NCI-H1105 treated with DMSO at 0.1 percent for 48 hours (cell line): ENCODE measurements at places on chromosomes 11 and 22.

DNA sequence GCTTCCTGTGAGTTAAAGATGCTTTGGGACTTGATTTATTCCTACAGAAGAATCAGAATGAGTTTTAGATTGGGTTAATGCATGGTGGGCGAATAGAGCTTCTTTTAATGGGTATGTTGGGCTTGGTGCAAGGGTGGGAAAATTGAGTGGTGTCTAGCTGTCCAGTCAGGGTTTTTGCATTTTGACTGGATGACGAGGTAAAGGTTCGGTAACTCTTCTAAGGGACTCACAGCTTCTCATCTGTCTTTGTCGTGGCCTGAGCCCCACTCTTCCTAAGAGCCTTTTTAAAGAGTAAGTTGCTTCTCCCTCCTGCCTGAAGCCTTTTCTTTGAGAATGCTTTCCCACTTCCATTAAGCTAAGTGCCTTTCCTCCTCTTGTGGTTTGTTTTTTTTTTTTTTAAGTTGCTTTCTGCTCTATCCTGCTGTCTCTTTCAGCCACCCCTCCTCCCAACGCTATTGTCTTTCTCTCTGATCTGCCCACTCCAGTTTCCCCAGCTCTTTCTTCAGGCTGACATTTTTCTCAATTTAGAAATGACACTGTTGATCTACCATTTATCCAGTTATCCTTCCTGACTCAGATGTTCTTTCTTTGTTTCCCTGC lies 1.1 kb downstream of the DPF2 start:
- DNase-seq = no peak

- DNase-seq = no peak
Observed at GRCh38 chr11:4713241-4713640, 8.7 kb downstream of the MMP26 start.

DNA sequence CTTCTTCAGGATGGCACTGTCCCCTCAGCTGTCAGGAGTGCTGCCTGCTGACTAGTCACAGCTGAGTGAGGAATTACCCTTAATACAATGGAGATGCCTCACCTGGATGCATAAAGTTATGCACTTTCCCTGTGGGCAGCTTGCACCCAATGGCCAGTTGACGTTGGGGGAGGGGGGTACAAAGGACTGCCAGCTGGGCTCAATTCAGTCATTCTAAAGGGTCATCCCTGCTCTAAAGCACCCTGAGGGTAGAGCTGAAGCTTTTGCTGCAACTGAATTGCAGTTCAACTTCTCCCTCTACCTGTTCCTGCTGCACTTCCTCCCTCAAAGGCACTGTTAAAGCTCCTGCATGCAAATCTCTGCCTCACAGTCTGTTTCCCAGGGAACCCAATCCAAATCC lies 147.8 kb upstream of the SESN3 start:
- DNase-seq = no peak

DNA sequence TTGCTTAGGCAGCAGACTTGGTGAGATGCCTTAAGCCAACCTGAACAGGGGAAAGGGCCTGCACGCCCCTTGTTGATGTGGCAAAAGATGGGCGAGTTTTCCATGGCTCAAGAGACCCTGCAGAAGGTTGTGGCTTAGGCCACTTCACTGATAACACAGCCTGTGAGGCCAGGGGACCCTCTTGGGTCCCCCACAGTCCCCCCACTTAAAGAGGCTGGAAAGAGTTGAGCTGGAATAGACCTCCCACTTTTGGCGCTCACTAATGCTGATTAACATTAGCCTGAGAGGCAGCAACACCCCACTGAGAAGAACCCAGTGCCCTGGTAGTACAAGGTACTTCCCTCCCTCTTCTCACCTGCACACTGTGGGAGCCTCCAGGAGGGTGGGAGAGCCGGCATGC lies 107.5 kb downstream of the TRIM29 start:
- DNase-seq = no peak

- DNase-seq = no peak
Observed at GRCh38 chr11:9001736-9002135, 2.1 kb downstream of the NRIP3 start.

DNA sequence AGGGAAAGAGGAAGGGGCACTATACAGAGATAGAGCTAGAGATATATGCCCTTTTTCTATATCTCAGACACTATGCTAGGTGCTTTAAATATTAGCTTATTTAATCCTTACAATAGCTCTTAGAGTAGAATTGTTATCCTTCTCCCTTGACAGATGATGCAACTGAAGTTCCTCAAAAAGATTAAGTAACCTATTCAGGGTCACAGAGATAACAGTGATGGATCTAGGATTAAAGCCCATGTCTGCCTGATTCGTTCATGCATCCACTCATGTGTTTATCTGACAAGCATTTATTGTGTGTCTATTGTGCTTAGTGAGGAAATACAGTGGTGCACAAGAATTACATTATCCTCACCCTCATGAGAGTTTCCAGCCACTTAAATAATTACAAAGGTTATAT lies 8.7 kb downstream of the CCDC83 start:
- no peak for DNase-seq

GRCh38 chr22:26445577-26446275 lies 16.7 kb downstream of the ASPHD2 start:
- no peak for DNase-seq

GRCh38 chr11:9565822-9566560 lies 7.5 kb upstream of the WEE1 start:
- DNase-seq = no peak

DNA sequence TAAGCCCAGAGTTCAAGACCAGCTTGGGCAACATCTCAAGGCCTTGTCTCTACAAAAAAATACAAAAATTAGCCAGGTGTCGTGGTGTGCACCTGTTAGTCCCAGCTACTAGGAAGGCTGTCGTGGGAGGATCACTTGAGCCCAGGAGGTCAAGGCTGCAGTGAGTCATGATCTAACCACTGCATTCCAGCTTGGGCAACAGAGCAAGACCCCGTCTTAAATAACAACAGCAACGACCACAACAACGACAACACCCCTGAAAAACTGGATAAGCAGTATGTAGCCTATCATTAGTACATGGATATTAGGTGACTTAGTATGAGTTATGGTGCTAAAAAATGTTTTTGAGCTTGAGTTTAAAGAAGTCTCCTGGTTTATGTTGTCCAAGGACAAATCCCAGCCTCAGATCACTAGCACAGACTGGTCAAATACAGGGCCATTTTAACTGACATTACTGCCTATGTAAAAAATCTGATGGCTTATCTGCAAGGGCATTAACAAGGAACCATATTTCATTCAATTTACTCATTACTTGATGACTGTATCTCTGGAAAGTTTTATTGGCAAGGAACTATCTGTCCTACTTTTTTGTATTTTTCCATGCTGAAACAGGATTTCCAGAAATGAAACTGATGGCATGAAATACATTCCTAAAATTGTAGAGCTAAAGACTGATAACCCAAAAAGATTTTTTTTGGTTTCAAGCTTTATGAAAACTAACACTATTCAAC lies 23.4 kb downstream of the C2CD3 start:
- DNase-seq = no peak

DNA sequence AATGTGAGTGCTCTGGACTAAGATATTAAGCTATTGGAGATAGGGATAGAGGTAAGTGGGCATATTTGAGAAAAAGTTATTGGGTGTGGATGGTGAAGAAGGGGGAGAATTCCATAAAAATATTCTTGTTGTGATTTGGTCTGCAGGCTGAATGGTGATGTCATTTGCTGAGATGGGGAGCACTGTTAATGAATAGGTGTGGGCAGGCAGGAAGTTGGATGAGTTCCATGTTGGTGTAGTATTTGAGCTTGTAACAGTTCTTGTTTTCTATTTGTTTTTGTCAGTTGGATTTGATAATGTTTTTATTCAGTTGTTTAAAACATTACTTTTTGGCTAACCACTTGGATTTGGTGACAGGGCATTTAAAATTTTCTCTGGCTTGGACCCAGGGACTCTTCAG lies 168.8 kb downstream of the C11orf87 start:
- DNase-seq = peak; percentile 16

- DNase-seq = no peak
Observed at GRCh38 chr11:113833151-113833550, 42.2 kb downstream of the USP28 start.

DNA sequence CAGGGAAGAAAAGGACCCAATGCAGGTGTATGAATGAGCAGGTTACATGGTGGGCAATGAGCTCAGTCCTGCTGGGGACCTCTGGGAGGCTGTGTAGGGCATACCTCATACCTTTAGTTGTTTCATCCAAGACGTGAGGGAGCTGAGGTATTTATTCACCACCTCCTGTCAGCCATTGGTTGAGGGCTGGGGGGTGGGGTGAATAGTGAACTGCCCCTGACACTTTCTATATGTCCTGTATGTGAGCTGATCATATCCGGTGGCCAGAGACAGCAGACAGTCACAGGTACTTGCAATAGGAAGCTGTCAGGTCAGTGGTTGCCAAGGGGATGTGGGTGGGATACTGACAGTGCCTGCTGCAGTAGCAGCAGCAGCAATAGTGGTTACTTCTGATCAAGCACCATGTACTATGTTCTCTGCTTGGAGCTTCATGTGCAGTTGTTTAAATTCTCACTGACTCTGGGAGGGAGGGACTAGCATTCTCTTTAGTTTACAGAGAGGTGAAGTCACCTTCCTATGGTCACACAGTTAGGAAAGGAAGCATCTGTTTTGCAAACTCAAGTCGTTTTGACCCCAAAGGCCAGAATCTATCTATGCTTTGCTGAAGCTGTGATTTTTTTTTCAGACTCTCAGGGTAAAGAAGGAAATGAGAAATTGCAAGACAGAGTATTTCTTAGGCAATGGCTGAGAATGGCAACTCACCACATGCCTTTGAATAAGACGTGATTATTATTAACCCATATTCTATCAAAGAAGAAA lies 54.0 kb downstream of the MIAT start:
- no peak for DNase-seq

DNA sequence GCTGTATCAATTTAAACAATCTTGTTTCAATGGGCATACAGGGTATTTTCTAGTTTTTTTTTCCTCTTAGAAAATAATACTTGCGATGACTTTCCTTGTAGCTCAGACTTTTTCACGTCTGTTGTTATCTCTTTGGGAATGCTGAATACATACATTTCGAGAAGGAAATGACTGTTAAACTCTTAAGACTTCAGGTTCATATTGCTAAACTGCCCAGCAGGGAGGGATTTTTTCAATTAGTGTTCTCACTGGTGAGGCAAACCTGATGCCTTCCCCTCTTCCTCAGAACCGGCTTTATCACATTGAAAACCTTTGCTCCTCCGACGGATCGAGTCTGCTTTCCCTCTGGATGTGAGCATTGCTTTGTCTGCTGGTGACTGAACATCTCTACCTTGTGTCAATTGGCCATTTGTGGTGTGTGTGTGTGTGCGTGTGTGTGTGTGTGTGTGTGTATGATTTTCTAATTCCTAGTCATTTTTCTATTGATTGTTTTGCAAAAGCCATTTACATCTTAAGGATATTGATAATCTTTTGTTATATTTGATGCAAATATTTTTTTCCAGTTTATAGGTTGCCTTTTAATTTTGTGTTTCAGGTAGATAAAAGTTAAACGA lies 6.6 kb downstream of the NEAT1 start:
- DNase-seq = no peak

DNA sequence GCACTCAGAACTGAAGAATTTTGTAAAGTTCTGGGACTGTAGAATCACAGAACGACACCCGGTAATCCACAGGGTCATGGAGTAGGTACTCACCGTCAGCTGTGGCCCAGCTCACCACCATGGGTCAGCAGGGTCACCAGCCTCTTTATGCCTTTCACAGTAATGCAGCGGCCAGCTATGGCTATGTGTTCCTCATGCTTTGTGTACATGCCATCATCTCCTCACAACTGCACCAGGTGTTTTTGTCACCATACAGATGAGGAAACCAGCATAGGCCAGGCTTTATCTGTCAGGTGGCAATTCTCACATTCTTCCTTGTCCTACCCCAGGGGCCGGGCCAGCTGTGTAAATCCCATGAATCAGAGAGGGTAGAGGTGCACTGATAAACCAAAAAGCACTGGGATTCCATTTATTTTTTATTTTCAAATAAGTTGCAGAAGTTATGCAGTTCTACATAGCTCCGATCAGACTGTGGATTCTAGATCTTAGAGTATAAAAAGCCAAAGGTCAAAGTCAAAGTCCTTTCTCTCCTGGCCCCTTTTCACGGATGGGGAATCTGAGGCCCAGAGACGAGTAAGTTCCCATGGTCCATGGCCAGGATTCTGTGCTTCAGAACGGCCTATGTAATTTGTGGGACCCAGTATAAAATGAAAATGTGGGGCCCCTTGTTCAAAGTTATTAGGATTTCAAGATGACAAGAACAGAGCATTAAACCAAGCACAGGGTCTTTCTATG lies 17.5 kb downstream of the TSKU start:
- DNase-seq = no peak

GRCh38 chr11:79028225-79028624 lies 412.6 kb downstream of the TENM4 start:
- no peak for DNase-seq

- DNase-seq = no peak
Observed at GRCh38 chr11:33064033-33064825, 24.9 kb downstream of the TCP11L1 start.

DNA sequence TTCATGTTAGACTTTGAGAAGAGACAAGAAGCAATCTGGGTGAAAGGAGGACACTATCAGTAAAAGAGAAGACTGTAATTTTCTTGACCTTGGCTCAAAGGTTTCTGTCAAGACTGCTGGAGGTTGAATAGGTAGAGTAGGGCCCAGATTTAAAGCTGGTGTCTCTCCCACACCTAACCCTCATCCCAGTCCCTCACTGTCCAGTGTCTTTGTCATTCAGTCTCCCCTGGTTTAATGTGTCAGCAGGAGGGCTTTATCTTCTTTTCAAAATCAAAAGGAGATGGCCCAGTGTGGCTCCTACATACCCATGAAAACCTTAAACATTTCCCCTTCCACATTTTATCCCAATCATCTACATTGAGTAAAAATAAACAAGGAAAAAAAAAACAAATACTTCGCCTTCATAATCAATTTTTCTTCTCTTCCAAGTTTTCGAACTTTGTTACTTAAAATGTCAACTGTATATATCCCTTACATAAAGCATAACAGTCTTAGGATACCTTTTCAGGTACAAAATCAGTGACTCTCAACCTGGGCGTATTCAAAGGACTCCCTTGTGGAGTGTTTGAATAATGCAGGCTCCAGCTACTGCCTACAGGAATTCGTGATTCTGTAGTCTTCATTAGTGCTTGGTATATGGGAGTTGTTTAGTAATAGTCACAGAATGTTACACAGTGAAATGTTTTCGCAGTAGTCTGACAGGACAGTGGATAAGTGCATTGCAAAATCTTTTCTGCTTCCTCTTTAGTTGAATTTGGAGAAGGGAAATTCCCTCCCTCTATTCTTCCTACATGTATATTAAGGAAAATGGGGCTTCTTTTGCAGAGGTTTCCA lies 87.2 kb downstream of the FAT3 start:
- DNase-seq = no peak

- no peak for DNase-seq
Observed at GRCh38 chr11:46508360-46508759, 85.5 kb downstream of the AMBRA1 start.
